ENCODE measurements at places on chromosomes 1 and 21. TPM values are rescaled to one million over a fixed set of nuclear protein-coding genes. Genes with fewer than 3 reads are reported as not detected.

- no peak for DNase-seq
Observed at GRCh38 chr21:39527664-39528381, 76.1 kb downstream of the SH3BGR start.

DNA sequence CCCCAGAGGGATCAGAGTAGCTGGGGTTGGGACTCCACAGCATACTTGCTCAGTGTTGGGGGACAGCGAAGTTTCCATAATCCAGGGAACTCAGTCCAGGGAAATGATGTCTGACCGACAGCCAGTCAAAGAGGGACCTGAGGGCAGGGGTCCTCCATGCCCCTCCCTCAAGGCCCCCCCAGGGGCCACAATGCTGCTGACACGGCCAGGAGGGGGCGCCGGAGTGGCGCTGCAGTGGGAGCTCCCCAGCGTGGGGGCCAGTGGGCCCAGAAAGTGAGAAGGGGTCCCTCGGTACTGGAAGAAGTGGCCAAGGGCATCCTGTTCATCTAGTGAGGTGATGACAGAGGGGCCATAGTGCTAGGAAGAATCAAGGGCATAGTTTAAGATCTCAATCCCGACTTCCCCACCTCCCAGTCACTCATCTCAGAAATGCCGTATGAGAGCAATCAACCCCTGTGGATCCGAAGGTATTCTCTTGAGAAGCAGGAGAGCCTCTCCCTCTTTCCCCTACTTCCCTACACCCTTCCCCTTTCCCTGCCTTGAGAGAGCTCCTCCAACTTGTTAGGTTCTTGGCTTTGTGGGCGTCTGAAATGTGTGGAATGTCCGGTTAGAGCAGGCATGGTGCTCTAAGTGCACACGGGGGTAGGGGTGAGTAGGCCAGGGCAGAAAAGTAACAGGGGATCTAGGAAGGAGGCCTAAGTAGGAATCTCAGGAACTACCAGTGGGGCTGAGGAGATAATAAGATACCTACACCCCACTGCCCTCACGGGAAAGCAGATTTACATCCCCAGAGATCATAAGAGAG, 4.1 kb downstream of the NUDT17 start:
- DNase-seq = no peak

GRCh38 chr1:119007670-119008482, 19.7 kb upstream of the TBX15 start:
- no peak for DNase-seq

- no peak for DNase-seq
Observed at GRCh38 chr1:24946861-24947658, 17.0 kb upstream of the RUNX3 start.

The ITLN2 gene
- not detected for polyA plus RNA-seq

The CFHR1 gene
- not detected for polyA plus RNA-seq

The SELENON gene
- 51.3 TPM for polyA plus RNA-seq

The ZNF695 gene
- 0.90 TPM for polyA plus RNA-seq

The MAP3K6 gene
- polyA plus RNA-seq = 8.6 TPM

Data from forelimb muscle (tissue), 1 donor.